ENCODE measurements at places on chromosomes 11 and 22. TPM values are rescaled to one million over a fixed set of nuclear protein-coding genes. Genes with fewer than 3 reads are reported as not detected.

CD3D gene
- total RNA-seq: not detected

PITPNB gene
- 73.8 TPM for total RNA-seq

DNA sequence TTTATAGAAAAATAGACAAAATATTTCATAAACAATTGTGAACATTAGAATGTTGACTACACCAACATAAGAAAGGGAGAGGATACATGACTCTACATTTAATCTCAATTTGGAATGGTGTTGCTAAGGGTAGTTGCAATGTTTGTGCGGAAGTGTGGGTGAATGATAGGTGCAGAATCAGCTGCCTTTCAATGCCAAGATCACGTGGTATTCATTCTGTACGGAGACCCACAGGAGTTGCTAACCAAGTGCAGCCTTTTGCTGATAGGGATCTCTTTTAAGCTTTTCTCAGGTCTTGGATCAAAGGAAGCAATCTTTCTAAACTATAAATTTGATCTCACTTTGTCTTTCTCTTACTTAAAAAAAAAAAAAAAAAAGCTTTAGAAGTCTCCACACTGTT lies 29.8 kb upstream of the CTSC start:
- no peaks in the 10 kb centered on the region for H3K36me3 ChIP-seq
- no peak overlapping the region for H3K27ac ChIP-seq
- DNase-seq: peak; percentile 39
- no peaks in the 10 kb centered on the region for H3K27me3 ChIP-seq
- no peak overlapping the region for H3K4me3 ChIP-seq

DNA sequence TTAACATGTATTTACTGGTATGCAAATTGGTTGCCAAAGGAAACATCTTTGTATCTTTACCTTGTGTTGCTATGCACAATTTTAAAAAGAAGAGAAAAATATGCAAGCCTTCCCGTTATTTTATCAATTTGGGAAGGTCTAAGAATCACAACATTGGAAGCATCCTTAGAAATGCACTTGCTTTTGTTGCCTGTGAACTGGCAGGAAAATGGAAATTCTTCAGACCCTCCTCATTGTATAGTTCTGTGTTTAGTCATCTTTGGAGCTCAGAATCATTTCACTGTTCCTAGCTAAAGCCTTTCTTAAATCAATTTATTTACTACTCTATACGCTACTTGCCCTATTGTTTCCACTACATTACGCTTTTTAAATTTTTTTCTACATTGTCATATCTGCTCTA lies 574.5 kb downstream of the DLG2 start:
- H3K4me3 ChIP-seq: no peak overlapping the region
- H3K27me3 ChIP-seq: no peaks in the 10 kb centered on the region
- no peak for DNase-seq

DNA sequence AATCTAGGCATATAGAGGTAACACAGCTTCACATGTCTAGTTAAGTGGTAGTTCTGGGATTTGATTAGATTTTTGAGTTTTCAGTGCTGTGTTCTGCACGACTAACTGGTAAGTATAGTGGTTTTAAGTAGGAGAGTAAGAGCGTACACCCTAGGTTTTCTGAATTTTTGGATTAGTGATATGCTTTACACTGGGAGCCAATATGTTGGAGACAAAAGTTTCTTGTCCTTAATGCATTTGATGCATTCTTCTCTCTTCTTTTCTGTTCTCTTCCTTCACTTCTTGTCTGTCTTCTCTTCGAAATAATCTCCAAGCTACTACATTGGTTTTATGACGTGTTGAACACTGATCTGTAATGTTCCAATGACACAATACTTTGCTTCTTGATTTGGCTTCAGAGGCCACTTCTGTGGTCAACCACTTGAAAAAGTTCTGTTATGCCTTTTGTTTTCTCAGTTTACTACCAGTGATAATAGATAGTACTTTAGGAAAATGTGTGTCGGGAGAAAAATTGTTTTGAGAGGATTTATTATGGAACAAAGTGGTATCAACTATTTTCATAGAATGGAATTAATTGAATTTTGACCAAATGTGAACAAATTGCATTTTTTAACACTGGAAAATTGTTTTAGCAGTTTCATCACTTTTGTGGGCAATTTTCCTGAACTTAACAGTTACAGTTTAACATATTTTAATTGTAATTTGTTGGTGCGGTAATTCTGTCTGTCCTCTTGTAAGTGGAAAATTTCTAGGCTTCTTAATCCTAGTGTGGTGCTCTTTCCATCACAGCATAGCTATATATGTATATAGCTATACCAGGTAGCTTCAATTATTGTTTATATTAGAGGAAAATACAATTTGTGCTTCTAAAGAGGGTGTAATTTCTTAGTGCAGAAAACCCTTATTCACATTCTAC lies 2.6 kb downstream of the PDE3B start:
- no peaks in the 10 kb centered on the region for H3K36me3 ChIP-seq
- H3K27ac ChIP-seq: no peak overlapping the region
- peaks cover 27% of the 10 kb centered on the region for H3K4me1 ChIP-seq
- H3K4me3 ChIP-seq: peak overlapping the region; percentile 90

DNA sequence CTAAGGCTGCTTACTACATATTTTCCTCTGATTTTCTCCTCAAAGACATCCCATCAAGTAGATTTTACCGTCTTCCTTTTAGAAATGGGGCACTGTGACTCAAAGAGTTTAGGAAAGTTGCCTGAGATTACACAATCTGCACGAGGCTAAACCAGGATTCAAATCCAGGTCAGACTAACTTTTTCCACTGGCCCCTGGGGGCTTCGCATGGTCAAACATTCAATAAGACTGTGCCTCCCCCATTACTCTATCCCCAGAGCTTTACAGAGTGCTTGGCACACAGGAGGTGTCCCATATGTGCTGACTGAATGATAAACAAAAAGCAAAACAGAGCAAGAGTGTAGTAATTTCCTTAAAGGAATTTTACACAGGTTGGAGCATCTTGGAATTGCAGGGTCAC lies 118.1 kb upstream of the TEAD1 start:
- DNase-seq: no peak
- peak overlapping the region; percentile 65 for H3K27ac ChIP-seq
- H3K4me1 ChIP-seq: no peaks in the 10 kb centered on the region
- no peak overlapping the region for H3K4me3 ChIP-seq

DNA sequence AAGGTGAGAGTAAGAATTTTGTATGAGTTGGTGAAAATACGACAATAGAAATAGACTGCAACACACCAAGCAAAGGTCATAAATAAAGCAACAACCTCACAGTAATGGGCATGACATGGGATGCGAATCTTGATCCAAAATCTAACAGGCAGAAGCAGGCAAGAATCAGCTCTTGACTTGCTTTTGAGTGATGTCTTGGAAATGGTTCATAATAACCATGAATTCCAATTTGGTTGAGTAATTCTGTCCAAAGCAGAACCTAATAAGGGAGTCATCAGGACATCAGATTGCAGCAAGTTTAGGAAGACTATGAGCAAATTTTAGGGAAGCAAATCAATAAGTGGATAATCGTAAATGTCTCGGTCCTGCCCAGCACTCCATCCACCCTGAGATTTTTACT lies 224.0 kb upstream of the ISX start:
- H3K27me3 ChIP-seq: no peaks in the 10 kb centered on the region
- no peaks in the 10 kb centered on the region for H3K36me3 ChIP-seq
- no peaks in the 10 kb centered on the region for H3K4me1 ChIP-seq
- no peak overlapping the region for H3K4me3 ChIP-seq
- DNase-seq: no peak
- no peak overlapping the region for H3K27ac ChIP-seq

- no peaks in the 10 kb centered on the region for H3K27me3 ChIP-seq
- peaks cover 34% of the 10 kb centered on the region for H3K36me3 ChIP-seq
- H3K27ac ChIP-seq: peak overlapping the region; percentile 83
- no peak for DNase-seq
Measured at GRCh38 chr22:42604403-42604802, 10.3 kb downstream of the POLDIP3 start.

DNA sequence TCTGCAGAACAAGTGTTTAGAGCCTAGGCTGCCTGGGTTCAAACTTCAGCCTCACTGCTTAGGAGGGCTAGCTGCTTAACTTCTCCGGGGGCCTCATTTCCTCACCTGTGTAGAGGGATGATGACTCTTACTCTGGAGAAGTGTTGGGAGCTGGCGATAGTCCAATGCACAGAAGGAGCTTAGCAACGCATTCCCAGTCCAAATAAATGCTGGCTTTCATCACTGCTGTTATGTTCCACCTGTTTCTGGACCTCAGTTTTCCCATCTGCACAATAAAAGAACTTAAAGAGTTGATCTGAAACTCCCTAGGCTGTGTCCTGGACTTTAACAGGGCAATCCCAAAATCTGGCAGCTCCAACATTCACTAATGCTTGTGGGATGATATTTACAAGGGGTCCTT lies 337.8 kb downstream of the MIAT start:
- no peak overlapping the region for H3K4me3 ChIP-seq
- H3K4me1 ChIP-seq: peaks cover 14% of the 10 kb centered on the region
- no peaks in the 10 kb centered on the region for H3K36me3 ChIP-seq
- H3K27me3 ChIP-seq: no peaks in the 10 kb centered on the region

- DNase-seq: no peak
- H3K27ac ChIP-seq: no peak overlapping the region
- H3K36me3 ChIP-seq: no peaks in the 10 kb centered on the region
- H3K4me3 ChIP-seq: no peak overlapping the region
- H3K4me1 ChIP-seq: no peaks in the 10 kb centered on the region
- H3K27me3 ChIP-seq: no peaks in the 10 kb centered on the region
Measured at GRCh38 chr11:110185599-110185998, 92.4 kb downstream of the ZC3H12C start.

GRCh38 chr11:36333897-36334296 lies 37.8 kb downstream of the PRR5L start:
- no peak overlapping the region for H3K27ac ChIP-seq
- H3K36me3 ChIP-seq: no peaks in the 10 kb centered on the region
- DNase-seq: no peak
- H3K4me1 ChIP-seq: no peaks in the 10 kb centered on the region
- no peaks in the 10 kb centered on the region for H3K27me3 ChIP-seq
- no peak overlapping the region for H3K4me3 ChIP-seq

DNA sequence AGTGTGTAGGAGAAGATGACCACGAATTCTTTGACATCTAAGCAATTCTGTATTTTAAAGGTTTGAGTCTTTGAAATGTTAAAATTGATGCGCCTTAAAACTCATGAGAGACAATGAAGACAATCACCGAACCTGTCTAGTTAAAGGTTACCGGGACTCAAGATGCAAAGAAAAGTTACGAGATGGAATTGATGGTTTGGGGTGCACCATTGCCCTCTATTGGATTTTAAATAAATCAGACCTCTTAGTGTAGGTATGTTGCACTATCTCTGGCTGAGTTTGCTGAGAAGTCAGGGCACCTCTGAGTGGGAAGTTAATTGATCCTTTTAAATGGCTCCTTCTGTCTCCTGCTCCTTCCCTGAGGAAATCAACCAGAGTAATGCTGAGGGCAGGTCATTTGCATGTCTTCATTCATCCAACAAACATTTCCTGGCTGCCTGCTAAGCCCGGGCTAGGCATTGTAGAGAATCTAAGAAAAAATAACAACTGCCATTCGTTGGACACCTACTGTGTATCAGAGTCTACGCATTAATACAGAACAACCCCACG lies 19.4 kb upstream of the TMA7B start:
- peaks cover 4% of the 10 kb centered on the region for H3K27me3 ChIP-seq
- H3K4me1 ChIP-seq: no peaks in the 10 kb centered on the region
- no peak overlapping the region for H3K27ac ChIP-seq
- DNase-seq: no peak
- H3K4me3 ChIP-seq: no peak overlapping the region

GRCh38 chr11:116631201-116631600 lies 141.6 kb downstream of the BUD13 start:
- no peak overlapping the region for H3K27ac ChIP-seq
- no peaks in the 10 kb centered on the region for H3K36me3 ChIP-seq
- DNase-seq: no peak
- no peak overlapping the region for H3K4me3 ChIP-seq

DNA sequence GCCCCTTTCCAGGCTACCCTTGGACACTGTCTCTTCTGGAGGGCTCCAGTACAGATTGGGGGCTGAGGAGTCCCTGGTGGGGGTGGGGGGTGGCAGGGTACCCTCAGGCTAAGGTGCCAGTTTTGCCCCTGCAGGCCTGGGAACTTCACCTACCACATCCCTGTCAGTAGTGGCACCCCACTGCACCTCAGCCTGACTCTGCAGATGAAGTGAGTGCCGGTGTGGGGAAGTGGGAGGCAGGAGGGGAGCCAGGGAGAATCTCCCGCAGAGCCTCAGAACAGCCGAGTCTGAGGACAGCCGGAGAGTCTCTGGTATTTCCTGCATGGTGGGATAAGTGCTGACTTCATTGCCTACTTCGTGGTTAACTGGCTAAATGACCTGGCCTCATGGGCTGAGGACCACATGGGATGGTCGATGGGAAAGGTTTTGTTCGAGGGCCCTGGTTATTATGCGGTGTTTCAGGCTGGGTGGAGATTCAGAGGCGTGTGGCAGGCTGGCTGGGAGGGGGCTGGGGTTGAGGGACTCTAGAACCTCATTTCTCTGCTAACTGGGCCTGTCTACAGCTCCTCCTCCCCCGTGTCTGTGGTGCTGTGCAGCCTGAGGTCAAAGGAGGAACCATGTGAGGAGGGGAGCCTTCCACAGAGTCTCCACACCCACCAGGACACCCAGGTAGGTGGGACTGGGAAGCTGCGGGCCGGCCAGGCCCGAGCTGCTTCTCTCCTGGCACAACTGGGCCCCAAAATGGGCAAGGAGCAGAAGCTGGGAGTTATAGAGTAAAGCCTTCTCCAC lies 8.5 kb downstream of the TMEM258 start:
- peaks cover 55% of the 10 kb centered on the region for H3K36me3 ChIP-seq
- no peak overlapping the region for H3K4me3 ChIP-seq
- H3K27me3 ChIP-seq: no peaks in the 10 kb centered on the region
- H3K27ac ChIP-seq: no peak overlapping the region
- no peak for DNase-seq

Data from stomach (tissue), 19 donors.